ENCODE measurements at places on chromosomes 7 and 10. TPM values are rescaled to one million over a fixed set of nuclear protein-coding genes. Genes with fewer than 3 reads are reported as not detected.

DNA sequence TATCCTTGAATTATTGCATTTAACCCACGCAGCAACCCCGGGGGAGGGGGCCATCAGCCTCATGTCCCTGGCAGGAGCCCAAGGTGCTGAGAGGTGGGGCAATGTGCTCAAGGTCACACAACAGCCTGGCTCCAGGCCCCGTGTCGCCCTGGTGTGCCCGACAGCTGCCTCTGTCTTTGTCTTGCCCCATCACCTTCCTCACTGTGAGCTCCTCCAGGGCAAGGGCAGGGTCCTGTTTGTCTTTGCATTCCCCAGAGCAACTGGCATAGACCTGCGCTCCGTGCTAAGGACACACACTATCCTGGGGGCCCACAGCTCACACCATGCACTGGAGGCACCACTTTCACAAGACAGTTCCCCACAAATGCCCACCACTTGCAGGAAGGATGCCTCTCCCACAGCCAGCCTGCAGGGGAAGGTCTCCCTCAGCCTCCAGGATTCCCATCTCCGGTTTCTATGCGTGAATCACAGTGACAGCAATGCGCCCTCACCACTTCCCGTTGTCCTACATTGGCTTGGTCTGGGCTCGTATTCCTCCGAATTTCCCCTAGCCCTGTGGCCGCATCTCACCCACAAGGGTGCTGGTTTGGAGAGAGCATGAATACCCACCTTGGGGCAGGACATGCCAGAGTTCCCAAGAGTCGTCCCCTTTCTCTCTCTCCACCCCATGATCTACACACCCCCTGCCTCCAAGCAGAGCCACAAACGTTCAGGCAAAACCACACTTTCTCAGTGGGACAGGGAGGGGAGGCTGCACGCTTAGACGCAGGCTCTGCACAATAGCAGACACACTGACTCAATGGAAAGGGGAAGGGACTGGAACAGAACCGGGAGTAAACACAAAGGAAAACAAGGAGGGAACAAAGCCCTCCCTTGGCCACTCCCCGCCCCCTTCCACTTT is 10.3 kb downstream of the ITPRIP start:
- DNase-seq: peak; percentile 81

- DNase-seq: no peak
Measured at GRCh38 chr7:134991469-134992339, 5.4 kb downstream of the AGBL3 start.

- no peak for DNase-seq
Measured at GRCh38 chr10:29962166-29962850, 97.1 kb downstream of the JCAD start.

DNA sequence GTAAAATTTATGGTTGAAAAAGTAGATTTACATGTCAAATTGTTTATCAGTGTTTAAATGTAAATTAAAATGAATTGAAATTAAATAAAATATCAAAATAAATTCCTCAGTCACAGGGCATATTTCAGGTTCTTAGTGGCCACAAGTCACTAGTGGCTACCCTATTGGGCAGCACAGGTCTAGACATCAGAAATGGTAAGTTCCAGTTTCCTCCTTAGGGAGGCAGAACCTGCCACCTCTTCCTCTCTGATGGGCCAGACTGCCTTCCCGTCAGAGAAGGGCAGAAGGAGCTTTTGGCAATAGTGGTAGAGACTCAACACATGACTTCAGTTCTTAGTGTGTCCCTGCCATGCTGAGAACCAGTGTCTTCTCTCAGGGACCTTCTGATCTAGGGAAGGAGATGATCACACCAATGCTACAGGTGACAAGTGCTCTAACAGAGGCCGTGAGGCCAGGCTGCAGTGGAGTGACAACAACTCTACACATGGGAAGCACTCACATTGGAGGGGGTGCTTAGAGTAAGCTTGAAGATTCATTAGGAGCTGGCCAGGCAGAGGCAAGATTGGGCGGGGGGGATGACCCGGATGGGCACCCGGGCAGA is 14.4 kb upstream of the PCBD1 start:
- no peak for DNase-seq

GRCh38 chr7:80775897-80776296 is 137.5 kb downstream of the CD36 start:
- no peak for DNase-seq

DNA sequence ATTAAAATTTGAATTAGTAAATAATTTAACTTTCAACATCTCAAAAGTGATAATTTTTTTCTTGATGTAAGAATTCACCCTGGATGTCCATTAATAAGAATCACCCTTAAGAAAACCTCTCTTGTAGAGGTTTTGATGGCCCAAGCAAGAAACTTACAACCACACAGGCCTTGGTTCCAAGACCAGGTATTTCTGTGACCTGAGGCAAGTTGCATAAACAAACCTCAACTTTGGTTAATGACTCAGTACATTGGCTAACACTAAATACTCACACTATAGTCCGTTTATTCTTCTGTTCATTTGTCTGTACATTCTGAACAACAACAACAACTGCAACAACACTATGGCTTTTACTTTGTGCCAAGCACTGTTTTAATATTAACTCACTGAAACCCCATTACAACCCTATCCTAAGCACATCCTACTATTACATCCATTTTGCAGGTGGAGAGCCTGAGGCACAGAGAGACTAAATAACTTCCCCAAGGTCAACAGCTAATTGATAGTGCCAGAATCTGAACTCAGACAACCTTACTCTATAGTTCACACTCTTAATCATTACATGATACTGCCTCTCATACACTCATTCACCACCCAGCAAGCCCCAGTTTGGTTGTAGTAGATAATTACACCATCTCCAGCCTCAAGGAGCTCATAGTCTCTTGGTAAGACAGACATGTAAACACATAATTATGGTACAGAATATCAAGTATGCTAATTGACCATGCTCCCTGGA is 6.6 kb downstream of the ANK3 start:
- peak; percentile 19 for DNase-seq

The NODAL gene
- not detected for total RNA-seq

The NOS3 gene
- 0.29 TPM for total RNA-seq

The CHN2 gene
- total RNA-seq: 17.2 TPM

The GNAI1 gene
- total RNA-seq: 71.9 TPM

All from H4 (cell line).